ENCODE measurements at places on chromosomes 5 and 9. TPM values are rescaled to one million over a fixed set of nuclear protein-coding genes. Genes with fewer than 3 reads are reported as not detected.

TRIM36 gene
- 1.3 TPM for total RNA-seq

TSTD2 gene
- total RNA-seq: 22.9 TPM

OBP2B gene
- not detected for total RNA-seq

CDKN2B-AS1 gene
- total RNA-seq: 1.3 TPM

- DNase-seq: no peak
These were observed 299.5 kb downstream of the MEF2C start for GRCh38 chr5:88583471-88583870.

DNA sequence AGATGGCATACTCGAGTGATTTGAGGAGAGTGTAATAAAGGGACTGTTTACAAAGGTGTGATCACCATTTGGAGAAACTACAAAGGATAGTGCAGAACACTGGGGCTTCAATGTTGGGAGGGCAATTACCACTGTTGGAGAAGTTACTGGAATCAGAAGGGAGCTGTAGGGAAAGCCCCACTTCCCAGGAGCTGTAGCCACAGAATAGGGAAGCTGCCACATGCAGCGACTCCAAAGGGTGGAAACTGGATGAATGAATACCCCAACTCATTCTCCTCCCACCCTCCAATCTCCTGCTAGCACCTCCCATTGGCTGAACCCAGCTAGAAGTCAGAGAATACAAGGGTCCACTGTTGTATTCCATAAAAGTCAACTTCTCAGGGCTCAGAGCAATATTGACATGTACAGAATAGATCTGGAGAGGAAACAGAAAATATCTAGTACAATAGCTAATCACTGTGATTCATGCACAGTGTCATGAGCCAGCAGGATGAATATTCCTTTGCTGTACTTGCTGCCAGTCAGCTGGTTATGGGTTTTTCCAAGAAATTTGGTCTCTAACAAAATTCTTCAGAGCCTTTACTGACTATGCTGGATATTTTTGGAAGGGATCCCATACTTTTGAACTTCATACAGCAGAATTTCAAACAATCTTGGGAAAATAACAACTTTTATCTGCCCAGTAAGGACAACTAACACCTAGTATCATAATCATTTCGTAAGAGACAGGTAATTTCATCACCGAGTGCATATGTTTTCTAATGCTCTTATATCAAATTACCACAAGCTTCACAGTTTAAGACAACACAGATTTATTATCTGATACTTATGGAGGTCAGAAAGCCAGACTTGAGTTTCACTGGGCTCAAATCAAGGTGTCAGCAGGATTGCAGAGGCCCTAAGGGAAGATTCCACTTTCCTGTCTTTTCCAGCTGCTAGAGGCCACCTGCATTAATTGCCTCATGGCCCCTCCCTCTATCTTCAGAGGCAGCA lies 39.6 kb downstream of the PDCD1LG2 start:
- no peak for DNase-seq

DNA sequence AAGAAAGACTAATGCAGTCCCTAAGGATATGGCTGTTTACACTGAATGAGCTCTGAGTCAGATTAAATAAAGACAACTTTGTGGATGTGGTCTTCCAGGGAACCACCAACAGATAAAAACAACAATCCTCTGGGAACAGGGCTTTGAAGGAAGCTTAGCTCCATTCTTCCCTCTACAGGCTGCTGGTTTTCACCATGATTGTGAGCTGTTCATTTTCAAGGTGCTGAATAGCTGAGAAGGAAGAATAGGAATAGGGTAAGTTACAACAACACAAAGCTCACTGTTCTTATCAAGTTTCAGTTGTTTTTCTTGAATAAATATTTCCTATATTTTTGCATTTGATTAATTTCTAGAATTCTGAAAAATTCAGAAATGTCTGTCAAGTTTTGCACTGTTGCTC lies 25.9 kb upstream of the PTAR1 start:
- DNase-seq: no peak

GRCh38 chr9:131589124-131589711 lies 43.9 kb downstream of the PRRT1B start:
- DNase-seq: no peak

DNA sequence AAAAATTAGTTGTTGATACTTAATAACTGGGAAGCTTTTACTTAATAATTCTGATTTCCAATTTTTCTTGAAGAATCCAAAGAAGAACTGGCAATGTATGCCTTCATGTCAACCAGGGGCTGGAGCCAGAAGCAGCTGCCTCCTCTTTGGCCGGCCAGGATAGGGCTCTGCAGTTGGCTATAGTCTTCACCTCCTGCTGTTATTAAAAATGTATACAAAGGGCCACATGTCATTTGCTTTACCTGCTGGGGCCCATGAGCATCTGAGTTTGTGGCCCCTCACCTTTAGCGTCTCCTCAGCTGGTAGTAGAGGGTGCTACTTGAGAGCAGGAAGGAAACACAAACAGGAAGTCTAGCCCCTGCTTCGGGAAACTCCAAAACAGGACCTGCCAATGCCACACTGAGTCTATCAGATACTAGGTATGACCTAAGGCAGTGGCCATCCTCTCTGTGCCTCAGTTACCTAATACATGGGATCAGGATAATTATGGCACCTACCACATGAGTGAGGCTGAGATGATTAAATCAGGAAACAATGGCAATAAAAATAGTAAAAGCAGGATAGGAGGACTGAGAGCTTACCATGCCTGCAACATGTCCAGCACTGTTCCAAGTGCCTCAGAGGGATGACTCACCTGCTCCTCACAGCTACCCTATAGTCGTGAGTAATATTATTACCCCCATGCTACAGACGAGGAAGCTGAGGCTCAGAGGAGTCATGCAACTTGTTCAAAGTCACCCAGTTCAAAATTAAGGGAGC lies 21.3 kb downstream of the CCDC69 start:
- DNase-seq: peak; percentile 77

DNA sequence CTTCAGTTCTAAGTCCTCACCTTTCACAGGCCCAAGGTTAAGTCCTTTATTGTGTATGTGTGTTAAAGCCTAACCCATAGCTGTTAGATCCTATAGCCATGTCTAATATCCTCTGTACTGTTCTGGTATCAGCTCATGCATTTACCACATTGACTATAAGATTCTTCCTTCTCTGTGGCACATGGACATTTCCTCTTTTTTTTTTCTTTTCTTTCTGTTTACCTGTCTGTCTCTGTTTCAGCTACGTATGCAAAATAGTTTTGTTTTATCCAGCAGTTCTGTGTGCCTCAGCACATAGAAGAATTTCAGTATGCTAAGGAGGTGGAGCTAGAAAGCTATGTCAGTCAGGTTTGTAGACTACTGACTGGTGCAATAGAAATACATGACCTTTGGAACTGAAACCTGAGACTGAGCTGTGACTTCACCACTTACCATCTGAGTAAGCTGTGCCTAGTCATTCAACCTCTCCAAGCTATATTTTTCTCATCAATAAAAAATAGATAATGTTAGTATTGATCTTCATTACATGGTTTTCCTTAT lies 155.6 kb upstream of the VLDLR start:
- no peak for DNase-seq

- DNase-seq: no peak
These were observed at the start of gene PCDHGA12 for GRCh38 chr5:141430332-141431113. Gene PCDHGA12 (plus strand): TSS chr5:141430507. CDS start chr5:141430760, 253 bp downstream.

GRCh38 chr5:84487963-84488362 lies 103.3 kb upstream of the EDIL3 start:
- DNase-seq: no peak

Measured in esophagus muscularis mucosa (tissue), 4 donors.